ENCODE measurements at places on chromosomes 7 and 10.

- peak; percentile 1 for DNase-seq
Observed at GRCh38 chr10:69180525-69181204, 631 bp downstream of the SUPV3L1 start.

- peak; percentile 26 for DNase-seq
Observed at GRCh38 chr10:12902135-12902572, 99.4 kb downstream of the CCDC3 start.

GRCh38 chr7:93980744-93981479, 23.2 kb downstream of the BET1 start:
- no peak for DNase-seq

- no peak for DNase-seq
Observed at GRCh38 chr10:87531908-87532622, 27.4 kb downstream of the MINPP1 start.
